Endodermal cell (in vitro differentiated cells): ENCODE measurements at places on chromosomes 2 and 18. TPM values are rescaled to one million over a fixed set of nuclear protein-coding genes. Genes with fewer than 3 reads are reported as not detected.

GRCh38 chr18:4854671-4855070 lies 342.4 kb downstream of the AKAIN1 start:
- peak; percentile 69 for DNase-seq
- H3K27me3 ChIP-seq, result no peaks in the 10 kb centered on the region
- H3K36me3 ChIP-seq, result no peaks in the 10 kb centered on the region
- no peak overlapping the region for H3K4me3 ChIP-seq
- no peak overlapping the region for H3K27ac ChIP-seq
- no peaks in the 10 kb centered on the region for H3K4me1 ChIP-seq

- H3K36me3 ChIP-seq, result no peaks in the 10 kb centered on the region
- peaks cover 7% of the 10 kb centered on the region for H3K4me1 ChIP-seq
- no peak overlapping the region for H3K4me3 ChIP-seq
- H3K27me3 ChIP-seq, result no peaks in the 10 kb centered on the region
Measured at GRCh38 chr2:143679617-143680016, 550.4 kb downstream of the ARHGAP15 start.

- peak overlapping the region; percentile 100 for H3K4me3 ChIP-seq
- no peak for DNase-seq
- no peaks in the 10 kb centered on the region for H3K27me3 ChIP-seq
- H3K36me3 ChIP-seq, result peaks cover 49% of the 10 kb centered on the region
Measured at GRCh38 chr2:27069436-27069835, 2.0 kb downstream of the OST4 start.

GRCh38 chr18:58637946-58638345 lies 9.1 kb upstream of the ALPK2 start:
- H3K27ac ChIP-seq, result no peak overlapping the region
- H3K27me3 ChIP-seq, result peaks cover 14% of the 10 kb centered on the region
- no peaks in the 10 kb centered on the region for H3K36me3 ChIP-seq
- no peak for DNase-seq

DNA sequence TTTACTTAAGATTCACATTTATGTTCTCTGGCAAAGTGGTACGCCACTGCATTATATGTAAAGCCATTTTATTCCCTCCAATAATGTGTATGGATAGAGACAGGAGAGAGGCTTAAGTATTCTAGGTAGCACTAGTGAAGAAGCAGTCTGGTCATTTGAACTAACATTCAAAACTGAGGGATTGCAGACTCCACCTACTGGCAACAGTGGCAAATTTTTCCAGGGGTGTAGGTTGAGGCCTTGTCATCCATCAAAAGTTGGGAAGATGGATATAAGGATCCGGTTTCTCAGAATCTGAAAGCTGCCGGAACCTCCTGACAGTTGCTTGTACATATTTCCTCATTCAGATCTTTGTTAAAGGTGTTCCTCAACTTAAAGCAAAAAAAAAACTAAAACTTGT lies 465.5 kb upstream of the FSHR start:
- no peak overlapping the region for H3K4me3 ChIP-seq
- H3K4me1 ChIP-seq, result no peaks in the 10 kb centered on the region
- H3K27me3 ChIP-seq, result no peaks in the 10 kb centered on the region
- H3K36me3 ChIP-seq, result no peaks in the 10 kb centered on the region
- no peak overlapping the region for H3K27ac ChIP-seq
- DNase-seq, result peak; percentile 58

- H3K36me3 ChIP-seq, result peaks cover 10% of the 10 kb centered on the region
- DNase-seq, result no peak
- no peak overlapping the region for H3K27ac ChIP-seq
- H3K4me1 ChIP-seq, result no peaks in the 10 kb centered on the region
- no peak overlapping the region for H3K4me3 ChIP-seq
- no peaks in the 10 kb centered on the region for H3K27me3 ChIP-seq
Measured at GRCh38 chr2:26400723-26401122, 997 bp upstream of the DRC1 start.

DNA sequence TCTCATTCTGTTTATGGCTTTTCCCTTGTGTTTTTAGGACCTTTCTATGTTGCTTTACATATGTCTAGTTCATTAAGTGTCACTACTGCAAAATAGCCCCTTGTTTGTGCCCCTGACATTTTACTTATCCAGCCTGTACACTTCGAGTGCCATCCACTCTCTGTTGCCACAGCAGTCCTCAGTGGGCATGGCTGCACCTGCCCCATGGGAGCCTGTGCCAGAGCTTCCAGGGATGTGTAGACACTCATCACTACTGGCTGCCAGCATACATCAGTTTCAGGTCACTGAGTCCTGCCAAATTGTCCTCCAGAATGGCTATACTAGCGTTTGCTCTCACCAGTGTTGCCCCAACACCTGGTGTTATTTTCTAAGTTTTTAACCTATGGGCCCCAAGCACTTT lies 80.4 kb downstream of the ARMC9 start:
- peaks cover 47% of the 10 kb centered on the region for H3K36me3 ChIP-seq
- DNase-seq, result no peak
- no peaks in the 10 kb centered on the region for H3K4me1 ChIP-seq
- no peak overlapping the region for H3K4me3 ChIP-seq
- H3K27ac ChIP-seq, result no peak overlapping the region

DNA sequence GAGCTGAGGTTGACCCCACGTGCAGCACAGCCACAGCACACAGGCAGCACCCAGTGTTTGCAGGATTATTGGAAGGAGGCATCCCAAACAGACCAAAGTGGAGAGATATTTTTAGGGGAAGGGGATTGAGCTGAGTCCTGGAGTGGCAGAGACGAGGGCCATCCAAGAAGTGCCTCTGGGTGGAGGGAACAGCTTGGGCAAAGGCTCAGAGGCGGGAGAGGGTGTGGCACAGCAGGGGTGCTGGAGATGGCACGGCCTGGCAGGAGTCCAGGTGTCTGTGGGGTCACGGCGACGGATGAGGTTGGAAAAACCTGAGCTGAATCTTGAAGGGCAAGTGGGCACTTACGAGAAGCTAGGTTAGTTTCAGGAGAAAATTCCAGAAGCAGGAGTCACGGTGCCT lies 60.6 kb downstream of the INHBB start:
- no peak overlapping the region for H3K4me3 ChIP-seq
- H3K36me3 ChIP-seq, result no peaks in the 10 kb centered on the region
- H3K27ac ChIP-seq, result no peak overlapping the region
- no peak for DNase-seq
- no peaks in the 10 kb centered on the region for H3K4me1 ChIP-seq

DNA sequence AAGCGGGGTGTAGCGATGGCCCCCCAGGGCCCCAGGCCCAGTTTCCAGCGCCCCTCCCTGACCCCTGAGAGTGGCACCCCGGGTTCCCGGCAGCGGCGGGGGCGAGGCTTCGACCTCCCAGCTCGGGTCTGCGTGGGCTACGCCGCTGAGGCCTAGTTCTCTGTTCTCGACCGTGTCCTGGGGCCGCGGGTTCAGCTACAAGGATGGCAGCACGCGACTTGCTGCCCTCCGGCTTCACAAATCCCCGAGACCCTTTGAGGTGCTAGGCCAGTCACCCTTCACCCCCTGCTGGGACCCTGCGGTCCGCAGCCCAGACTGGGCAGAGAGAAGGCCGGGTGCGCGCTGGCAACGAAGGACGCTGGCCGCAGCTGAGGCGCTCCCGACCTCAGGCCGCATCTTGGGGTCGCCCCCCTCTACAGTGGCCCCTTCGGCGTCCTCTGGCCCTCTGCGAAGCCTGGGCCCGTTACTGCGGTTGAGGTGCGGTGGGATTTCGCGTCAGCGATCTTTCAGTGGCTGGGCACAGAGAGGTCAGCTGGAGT lies 1.2 kb downstream of the OTX1 start:
- DNase-seq, result peak; percentile 71
- peaks cover 97% of the 10 kb centered on the region for H3K27me3 ChIP-seq
- H3K36me3 ChIP-seq, result no peaks in the 10 kb centered on the region

- DNase-seq, result peak; percentile 35
- H3K36me3 ChIP-seq, result no peaks in the 10 kb centered on the region
- no peak overlapping the region for H3K27ac ChIP-seq
Measured at GRCh38 chr2:176117162-176117822, 714 bp downstream of the HOXD10 start.

GRCh38 chr2:36478332-36478738 lies 119.6 kb downstream of the FEZ2 start:
- H3K27me3 ChIP-seq, result no peaks in the 10 kb centered on the region
- DNase-seq, result no peak
- H3K4me3 ChIP-seq, result no peak overlapping the region
- H3K4me1 ChIP-seq, result no peaks in the 10 kb centered on the region
- peaks cover 94% of the 10 kb centered on the region for H3K36me3 ChIP-seq

DNA sequence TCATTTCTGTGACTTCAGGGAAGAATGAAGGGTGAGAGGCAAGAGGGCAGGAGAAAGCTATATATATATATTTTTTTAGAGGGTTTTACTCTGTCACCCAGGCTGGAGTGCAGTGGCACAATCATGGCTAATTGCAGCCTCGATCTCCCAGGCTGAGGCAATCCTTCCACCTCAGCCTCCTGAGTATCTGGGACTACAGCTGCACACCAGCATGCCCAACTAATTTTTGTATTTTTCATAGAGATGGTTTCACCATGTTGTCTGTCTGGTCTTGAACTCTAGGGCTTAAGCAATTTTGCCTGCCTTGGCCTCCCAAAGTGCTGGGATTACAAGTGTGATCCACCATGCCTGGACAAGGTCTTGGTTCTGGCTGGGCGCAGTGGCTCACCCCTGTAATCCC lies 3.4 kb downstream of the ATIC start:
- peaks cover 57% of the 10 kb centered on the region for H3K36me3 ChIP-seq
- no peak for DNase-seq
- H3K4me1 ChIP-seq, result no peaks in the 10 kb centered on the region
- H3K27ac ChIP-seq, result no peak overlapping the region
- no peaks in the 10 kb centered on the region for H3K27me3 ChIP-seq

DNA sequence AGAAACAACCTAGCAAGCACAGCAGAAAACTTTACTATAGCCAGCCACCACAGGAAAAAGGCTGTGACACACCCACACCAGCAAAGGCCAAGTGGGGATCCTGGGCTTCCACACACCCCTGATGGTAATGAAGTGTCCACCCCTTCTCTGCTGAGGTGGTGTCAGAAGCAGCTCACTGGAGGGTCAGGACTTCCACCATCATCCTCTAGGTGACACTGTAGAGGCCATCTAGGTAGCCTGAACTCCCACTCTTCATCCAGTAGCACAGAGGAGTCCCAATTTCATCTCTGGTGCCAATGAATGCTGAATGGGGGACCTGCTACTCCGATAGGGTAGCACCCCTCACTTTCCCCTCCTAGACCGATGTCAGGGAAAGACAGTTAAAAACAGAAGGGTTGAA lies 1544.4 kb downstream of the LRP1B start:
- no peak overlapping the region for H3K4me3 ChIP-seq
- H3K4me1 ChIP-seq, result no peaks in the 10 kb centered on the region
- no peak overlapping the region for H3K27ac ChIP-seq
- H3K27me3 ChIP-seq, result no peaks in the 10 kb centered on the region
- DNase-seq, result peak; percentile 85
- no peaks in the 10 kb centered on the region for H3K36me3 ChIP-seq

GRCh38 chr2:135299658-135300244 lies 231.3 kb downstream of the ZRANB3 start:
- H3K4me3 ChIP-seq, result no peak overlapping the region
- H3K27me3 ChIP-seq, result no peaks in the 10 kb centered on the region
- DNase-seq, result no peak
- peaks cover 10% of the 10 kb centered on the region for H3K36me3 ChIP-seq
- no peaks in the 10 kb centered on the region for H3K4me1 ChIP-seq
- H3K27ac ChIP-seq, result no peak overlapping the region

DNA sequence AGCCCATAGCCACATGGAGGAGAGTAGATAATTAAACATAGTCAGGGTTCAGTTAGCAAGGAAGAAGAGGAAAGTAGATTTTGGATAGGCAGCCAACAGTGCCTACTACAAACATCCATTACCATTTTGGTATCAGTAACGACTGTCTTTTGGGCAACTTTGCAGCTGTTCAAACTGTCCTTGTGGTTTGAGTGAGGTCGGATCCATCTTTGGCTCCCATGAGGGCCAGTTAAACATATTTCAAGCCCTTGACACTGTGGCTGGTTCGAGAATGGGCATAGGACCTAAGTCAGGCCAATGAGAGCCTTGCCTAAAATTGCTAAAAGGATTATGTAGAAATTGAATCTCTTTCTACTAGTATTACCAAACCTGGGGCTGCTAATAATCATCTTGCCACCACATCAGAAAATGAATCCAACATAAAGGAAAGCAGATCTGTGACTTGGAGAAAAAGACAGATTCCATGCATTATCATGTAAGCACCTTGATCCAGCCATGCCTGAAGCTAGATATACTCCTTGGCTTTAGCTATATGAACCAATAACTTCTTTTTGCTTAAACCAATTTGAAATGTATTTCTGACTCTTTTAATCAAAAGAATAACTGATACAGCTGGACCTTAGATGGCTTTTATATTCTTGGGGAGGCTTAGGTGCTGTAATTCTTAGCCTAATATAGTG lies 75.0 kb upstream of the STAM2 start:
- DNase-seq, result no peak
- H3K27ac ChIP-seq, result no peak overlapping the region
- no peaks in the 10 kb centered on the region for H3K27me3 ChIP-seq
- no peaks in the 10 kb centered on the region for H3K36me3 ChIP-seq
- no peaks in the 10 kb centered on the region for H3K4me1 ChIP-seq

DNA sequence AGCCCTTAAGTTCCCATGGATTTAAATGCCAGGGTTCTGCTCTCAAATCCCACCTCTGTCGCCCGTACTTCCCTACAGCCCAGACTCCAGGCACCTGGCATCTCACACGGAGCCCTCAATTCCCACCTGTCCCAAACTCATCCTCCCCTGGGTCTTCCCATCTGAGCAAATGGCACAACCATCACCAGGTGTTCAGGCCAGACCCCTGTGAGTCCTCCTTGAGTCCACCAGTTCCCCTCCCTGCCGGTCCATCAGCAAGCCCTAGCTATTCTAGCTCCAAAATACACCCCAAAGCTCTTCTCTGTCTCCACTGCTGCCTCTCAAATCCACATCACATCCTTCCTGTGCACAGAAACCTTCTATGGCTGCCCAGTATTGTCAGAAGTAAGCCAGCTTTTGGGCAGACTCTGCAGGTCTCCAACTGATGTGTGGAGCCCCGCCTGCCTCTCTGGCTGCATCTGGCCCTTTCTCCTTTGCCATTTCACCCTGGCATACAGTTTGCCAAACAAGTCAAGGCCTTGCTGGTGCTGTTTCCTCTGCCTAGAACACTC lies 67.7 kb downstream of the DNMT3A start:
- no peak for DNase-seq
- H3K27ac ChIP-seq, result no peak overlapping the region
- H3K4me1 ChIP-seq, result peaks cover 5% of the 10 kb centered on the region

- H3K27me3 ChIP-seq, result no peaks in the 10 kb centered on the region
- no peak overlapping the region for H3K27ac ChIP-seq
- H3K36me3 ChIP-seq, result no peaks in the 10 kb centered on the region
- H3K4me1 ChIP-seq, result no peaks in the 10 kb centered on the region
Measured at GRCh38 chr2:14336759-14337382, 295.6 kb upstream of the LRATD1 start.

DNA sequence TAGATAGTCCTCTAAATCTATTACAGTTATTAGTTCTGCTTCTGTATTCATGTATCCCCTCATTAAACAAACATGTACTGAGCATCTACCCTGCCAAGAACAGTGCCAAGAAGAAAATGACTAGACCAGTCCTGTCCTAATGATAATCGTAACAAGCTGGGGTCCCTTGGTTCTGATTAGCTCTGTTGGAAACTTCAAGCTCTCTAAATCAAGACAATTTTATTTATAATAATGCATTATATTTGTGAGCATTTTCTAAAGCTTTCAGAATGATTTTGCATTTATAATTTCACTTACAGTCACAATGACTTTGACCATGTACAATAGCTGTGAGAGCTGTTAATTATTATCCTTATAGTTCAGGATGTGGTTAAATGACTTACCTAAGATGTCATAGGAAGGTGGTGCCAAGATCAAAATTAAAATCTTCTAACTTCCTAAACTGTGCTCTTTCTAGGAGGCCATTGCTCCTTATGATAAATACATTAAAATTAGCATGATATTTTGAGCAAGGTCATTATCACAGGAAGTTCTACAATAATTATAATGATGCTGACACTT lies 336.5 kb upstream of the SLC39A10 start:
- H3K27me3 ChIP-seq, result no peaks in the 10 kb centered on the region
- no peaks in the 10 kb centered on the region for H3K36me3 ChIP-seq

Gene ATP8B1
- total RNA-seq, result 0.74 to 4.1 TPM (median 1.7 TPM) in 3 replicates
